Upper lobe of right lung (tissue), 1 donor: ENCODE measurements at places on chromosomes 7 and 10. TPM values are rescaled to one million over a fixed set of nuclear protein-coding genes. Genes with fewer than 3 reads are reported as not detected.

Gene LRRN3
- total RNA-seq: 8.9 TPM

Gene CRTAC1
- total RNA-seq: 128 TPM

Gene CXCL12
- 40.8 TPM for total RNA-seq

Gene PON1
- 0.49 TPM for total RNA-seq

Gene ESYT2
- 63.1 TPM for total RNA-seq

DNA sequence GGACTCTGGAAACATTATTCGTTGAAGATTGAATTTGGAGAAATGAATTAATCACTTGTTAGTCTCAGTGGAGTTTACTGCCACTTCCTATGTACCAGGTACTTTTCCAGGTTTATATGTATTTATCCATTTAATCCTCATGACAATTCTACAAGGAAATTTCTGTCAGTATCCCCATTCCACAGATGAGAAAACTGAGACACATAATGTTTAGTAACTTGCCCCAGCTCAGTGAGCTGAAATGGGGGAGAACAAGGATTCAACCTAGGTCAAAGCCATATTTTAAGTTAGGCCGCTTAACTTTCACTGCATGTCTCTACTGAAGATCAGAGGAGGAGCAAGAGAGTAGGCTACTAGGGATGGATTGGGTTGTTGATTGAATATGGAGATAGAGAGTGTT lies 4.6 kb upstream of the SCIN start:
- no peak for DNase-seq

Gene FOXI2
- total RNA-seq: not detected

DNA sequence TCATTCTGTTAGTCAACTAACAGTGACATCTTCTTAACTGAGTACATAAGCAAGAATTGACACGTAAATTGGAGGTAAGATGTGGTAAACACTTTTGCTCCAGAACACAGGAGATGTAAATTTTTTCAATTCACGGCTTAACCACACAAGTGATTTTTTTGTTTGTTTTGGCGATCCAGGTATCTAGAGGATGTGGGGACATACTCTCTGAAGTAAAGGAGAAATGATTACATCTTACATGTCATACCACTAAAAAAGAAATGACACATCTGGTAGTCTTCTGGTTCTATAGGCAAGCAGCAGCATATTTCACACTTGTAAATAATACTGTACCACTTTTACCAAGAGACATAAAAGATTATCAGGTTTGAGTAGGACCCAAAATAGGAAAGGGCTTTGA lies 200.3 kb upstream of the ZWINT start:
- DNase-seq: no peak

- DNase-seq: no peak
These were observed 11.5 kb downstream of the RGS10 start for GRCh38 chr10:119531067-119531466.

Gene ZNF467
- 35.3 TPM for total RNA-seq

Gene ETV1
- total RNA-seq: 110 TPM

DNA sequence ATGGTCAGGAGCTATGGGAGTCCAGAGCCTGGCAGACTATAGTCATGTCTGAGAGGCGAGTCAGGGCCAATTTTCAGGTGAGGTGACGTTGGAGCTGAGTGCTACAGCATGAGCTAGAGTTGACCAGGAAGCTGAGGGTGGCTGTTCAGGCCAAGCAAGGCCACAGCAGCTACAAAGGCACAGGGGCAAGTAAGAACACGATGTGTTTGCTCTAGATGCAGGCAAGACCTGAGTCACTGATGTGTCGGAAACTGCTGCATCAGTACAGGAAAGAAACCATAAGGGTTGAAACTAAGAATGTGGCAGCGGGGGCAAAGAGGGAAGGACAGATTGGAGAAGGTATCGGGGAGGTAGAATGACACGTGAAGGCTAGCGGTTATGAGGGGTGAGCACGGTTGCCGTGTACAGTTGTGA lies 11.8 kb upstream of the RRP12 start:
- no peak for DNase-seq

DNA sequence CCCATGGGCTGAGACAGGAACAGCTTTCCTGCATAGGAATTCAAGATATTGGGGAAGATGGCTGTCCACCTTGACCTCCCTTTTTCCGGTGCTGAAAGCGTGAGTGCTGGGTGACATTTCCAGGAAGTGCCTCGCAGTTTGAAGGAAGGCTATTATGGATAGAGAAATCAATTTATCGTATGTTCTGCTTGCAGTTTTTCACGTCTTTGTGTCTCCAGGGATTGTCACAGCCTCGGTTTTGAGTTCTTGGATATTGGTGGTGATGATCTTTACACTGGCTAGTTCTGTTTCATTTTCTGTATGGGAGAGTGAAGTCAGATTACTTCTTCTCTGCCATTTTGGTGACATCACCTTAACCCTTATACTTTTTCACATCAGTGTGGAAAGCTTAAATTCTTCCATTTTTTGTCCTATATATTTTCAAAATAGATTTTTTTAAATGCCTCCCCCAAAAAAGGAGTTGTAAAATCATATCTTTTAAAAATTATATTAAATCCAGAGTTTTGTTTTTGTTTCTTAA lies 102.5 kb upstream of the APBB1IP start:
- DNase-seq: no peak

Gene POMZP3
- 12.0 TPM for total RNA-seq

- no peak for DNase-seq
These were observed 15.8 kb downstream of the ASZ1 start for GRCh38 chr7:117411539-117411938.

- DNase-seq: no peak
These were observed 34.1 kb upstream of the ARHGAP22 start for GRCh38 chr10:48638739-48639527.

GRCh38 chr7:74299401-74299800 lies 10.2 kb downstream of the CLIP2 start:
- DNase-seq: no peak

DNA sequence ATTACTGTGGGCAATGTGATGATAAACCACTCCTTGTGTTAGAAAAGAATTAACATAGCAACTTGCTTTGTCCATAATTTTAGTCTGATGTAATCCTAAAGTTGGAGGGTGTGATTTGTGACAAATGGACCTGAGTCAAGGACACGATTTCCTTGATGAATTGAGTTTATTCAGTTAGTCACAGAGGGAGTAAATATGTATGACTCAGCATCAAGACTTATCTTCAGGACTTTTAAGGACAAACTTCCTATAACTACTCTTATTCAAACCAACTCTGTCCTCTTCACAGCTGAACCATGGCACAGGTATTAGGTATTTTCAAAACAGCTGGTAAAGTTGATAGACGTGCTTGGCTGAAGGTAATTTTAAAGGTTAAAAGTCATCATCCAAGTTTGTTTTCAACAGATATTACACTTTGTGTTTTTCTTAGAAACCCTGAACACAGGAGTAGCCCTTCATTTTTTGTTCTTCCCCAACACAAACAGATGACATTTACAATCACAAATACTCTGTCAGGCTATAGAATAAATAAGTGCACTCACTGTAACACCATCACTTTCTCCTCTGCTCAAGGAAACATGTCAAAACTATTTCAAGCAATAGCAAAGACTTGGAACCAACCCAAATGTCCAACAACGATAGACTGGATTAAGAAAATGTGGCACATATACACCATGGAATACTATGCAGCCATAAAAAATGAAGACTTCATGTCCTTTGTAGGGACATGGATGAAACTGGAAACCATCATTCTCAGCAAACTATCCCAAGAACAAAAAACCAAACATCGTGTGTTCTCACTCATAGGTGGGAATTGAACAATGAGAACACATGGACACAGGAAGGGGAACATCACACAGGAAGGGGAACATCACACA lies 54.5 kb downstream of the COA1 start:
- DNase-seq: no peak

- peak; percentile 74 for DNase-seq
These were observed 99.9 kb downstream of the CUBN start for GRCh38 chr10:17029581-17030271.

DNA sequence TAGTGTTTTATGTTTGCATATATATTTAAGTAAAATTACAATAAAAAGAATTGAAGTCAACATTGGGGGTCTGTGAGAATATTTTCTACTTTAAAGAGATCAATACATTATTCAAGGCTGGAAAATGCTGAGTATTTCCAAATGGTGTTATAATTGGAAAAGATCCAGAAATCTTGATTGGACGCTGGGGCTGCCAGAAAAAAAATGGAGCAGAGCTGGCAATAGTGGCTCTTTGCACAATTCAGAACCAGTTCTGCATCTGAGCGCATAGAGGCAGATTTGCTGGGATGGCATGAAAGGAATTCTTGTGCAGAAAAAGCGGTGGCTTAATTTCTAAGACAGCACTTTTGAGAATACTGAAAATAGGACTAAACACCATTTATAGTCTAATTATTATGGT lies 10.8 kb upstream of the VWC2 start:
- no peak for DNase-seq

Gene HOXA6
- 6.5 TPM for total RNA-seq

- DNase-seq: peak; percentile 79
These were observed 45.0 kb downstream of the ZCCHC24 start for GRCh38 chr10:79400146-79401004.

DNA sequence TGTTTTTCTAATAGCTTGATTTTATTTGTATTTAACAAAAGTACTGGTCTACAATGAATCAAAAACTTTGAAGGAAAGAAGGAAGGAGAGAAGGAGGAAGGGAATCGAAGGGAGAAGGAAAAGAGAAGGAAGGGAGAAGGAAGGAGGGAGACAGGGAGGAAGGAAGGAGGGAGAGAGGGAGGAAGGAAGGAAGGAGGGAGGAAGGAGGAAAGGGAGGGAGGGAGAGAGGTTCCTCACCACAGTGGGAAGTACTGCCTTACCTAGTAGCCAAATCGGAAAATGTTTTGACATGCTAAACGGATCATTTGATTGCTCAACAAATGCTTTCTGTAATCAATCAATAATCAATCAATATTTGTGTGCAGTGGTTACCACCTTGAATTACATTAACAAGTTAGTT lies 225.8 kb upstream of the CELF2 start:
- no peak for DNase-seq

GRCh38 chr7:467856-468545 lies 51.6 kb downstream of the PDGFA start:
- no peak for DNase-seq

DNA sequence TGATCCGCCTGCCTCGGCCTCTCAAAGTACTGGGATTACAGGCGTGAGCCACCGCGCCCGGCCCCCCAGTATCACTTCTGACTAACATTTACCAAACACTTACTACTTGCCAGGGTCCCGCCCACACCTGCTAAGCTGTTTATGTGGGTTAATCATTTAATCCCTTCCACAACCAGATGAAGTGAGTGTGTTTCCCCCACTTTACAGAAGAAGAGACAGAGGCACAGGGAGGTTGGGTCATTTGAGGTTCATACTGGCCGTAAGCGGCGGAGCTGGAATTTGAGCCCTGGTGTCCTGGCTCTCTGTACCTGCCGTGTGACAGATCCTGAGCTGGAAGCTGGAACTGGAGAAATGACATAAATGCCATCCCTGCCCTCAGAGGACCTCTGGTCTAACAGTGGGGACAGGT lies 15.1 kb upstream of the VPS37D start:
- no peak for DNase-seq

DNA sequence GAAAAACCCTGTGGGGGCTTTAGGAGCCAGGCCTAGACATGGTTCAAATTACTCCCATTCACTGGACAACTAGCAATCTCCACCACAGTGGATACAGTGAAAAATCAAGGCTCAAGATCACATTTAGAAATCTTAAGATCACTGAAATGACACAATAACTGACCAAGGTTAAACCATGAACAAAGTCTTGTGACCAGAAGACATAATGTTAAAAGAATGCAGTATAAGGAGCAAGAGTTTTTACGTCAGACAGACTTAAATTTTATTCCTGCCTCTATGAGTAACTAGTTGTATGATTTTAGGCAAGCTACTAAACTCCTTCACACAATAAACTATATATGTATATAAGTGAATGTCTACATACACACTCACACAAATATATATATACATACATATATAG lies 68.5 kb downstream of the MICU1 start:
- no peak for DNase-seq

DNA sequence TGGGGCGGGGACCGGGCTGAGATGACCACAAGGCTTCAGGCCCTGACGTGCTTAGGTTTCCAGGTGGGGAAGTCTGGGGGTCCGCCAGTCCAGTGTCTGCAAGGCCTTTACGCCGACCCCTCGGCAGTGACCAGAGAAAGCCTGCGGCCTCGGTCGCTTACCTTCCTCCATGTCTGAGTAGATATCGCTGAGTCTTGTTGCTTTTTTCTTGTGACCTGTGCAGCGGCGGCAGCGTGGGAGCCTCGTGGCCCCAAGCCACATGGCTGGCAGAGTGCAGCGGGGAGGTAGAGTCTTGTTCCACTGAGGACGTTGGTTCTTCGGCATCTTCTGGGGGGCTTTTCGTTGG lies 329 bp downstream of the NOLC1 start:
- no peak for DNase-seq
